CD4-positive, alpha-beta memory T cell (primary cell): ENCODE measurements at places on chromosomes 6 and 20.

DNA sequence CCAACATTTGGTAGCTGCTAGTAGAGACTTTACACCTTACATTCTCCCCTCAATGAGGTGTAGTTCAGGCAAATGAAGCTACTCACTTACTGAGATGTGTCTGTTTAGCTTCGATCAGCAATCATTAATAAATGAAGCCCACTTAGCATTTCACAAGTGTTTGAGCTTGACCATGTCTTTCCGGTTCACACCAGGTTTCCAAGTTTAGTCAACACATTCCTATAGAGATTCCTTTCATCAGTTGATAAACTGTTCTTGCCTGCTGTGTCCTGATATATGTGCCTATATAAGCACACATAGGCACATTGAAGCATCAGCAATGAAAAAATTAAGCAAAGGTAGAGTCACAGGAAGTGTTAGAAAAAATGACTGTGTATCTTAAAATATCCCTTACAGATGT is 150.0 kb downstream of the BTBD3 start:
- H3K27me3 ChIP-seq = no peaks in the 10 kb centered on the region
- H3K4me1 ChIP-seq = no peaks in the 10 kb centered on the region
- no peak for DNase-seq
- no peaks in the 10 kb centered on the region for H3K36me3 ChIP-seq
- H3K27ac ChIP-seq = no peak overlapping the region
- H3K4me3 ChIP-seq = no peak overlapping the region

DNA sequence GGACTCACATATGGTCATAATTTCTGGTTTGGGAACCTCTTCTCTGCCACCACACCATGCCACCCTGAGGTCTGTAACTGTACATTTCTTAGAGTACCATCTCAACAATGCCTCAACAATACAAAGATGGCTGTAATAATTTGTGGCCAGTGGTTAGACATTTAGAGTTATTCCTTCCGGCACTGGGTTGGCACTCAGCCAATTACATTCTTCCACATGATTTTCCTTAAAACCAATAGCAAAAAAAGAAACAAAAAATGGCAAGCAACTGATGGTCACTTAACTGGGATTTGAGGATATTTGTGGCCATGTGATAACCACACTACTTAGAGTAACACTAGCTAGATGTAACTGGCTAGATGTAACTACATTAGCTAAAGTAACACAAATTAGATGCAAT is 79.9 kb downstream of the SEL1L2 start:
- no peaks in the 10 kb centered on the region for H3K4me1 ChIP-seq
- H3K36me3 ChIP-seq = no peaks in the 10 kb centered on the region
- DNase-seq = no peak
- H3K4me3 ChIP-seq = no peak overlapping the region
- H3K27ac ChIP-seq = no peak overlapping the region

GRCh38 chr6:101085327-101085726 is 204.2 kb upstream of the ASCC3 start:
- H3K4me1 ChIP-seq = no peaks in the 10 kb centered on the region
- H3K36me3 ChIP-seq = no peaks in the 10 kb centered on the region
- H3K27me3 ChIP-seq = no peaks in the 10 kb centered on the region
- no peak overlapping the region for H3K4me3 ChIP-seq
- DNase-seq = no peak
- no peak overlapping the region for H3K27ac ChIP-seq

DNA sequence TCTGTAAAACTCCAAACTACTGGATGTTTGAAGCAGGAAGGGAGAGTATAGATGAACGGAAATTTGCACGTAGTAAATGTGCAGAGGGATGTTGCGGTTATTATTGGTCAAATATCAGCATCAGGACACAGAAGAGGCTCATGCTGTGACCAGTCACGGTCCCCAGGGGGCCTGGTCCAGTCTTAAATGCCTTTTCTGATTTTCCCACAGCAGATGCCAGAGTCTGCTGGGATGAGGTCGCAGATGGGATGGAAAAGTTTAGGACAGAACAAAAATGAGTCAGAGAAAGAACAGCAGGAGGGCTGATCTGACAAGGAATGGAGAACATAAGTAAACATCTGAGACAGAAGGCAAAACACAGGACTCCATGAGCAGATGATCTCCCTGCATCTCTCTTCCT is 11.7 kb upstream of the SIRPG start:
- no peak overlapping the region for H3K27ac ChIP-seq
- H3K4me3 ChIP-seq = no peak overlapping the region
- H3K4me1 ChIP-seq = peaks cover 83% of the 10 kb centered on the region
- no peaks in the 10 kb centered on the region for H3K36me3 ChIP-seq
- no peaks in the 10 kb centered on the region for H3K27me3 ChIP-seq
- DNase-seq = no peak

DNA sequence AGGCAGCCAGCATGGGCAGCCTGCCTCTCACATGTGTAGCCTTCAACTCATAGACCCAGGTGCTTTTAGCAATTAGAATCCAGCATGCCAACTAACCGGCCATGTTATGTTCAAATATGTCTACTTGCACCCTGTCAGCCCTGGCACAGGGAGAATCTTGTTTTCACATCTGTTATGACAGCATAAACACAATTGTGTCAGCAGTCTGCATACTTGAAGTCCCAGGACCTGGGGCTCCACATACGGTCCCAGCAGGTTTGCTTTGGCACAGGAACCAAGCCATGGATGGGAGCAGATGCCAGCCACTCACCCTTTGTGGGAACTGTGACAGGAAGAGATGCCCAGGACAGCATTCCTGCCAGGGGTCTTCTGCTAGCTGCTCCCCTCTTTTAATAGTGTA is 67.2 kb upstream of the SYNDIG1 start:
- no peak overlapping the region for H3K27ac ChIP-seq
- H3K36me3 ChIP-seq = no peaks in the 10 kb centered on the region

DNA sequence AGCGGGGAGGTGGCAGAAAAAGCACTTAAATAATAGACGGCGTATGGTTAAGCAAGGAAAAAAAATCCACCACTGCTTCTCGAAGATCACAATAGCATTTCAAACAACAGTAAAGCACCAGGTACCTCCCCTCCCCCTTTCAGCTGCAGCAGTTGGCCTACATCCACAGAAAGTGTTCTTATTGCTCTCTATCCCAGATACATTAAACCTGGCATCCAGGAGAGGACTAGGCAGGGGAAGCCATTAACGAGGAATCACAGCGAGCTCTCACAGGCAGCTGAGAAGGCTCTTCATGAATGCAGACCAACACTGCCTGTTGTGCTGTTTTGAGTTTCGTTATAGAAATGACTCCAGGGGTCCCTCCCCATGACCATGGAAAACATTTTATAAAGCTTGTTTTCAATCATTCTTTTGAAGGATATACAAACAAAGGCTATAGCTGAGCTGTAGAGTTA is 11.8 kb downstream of the FYN start:
- DNase-seq = no peak
- H3K4me3 ChIP-seq = no peak overlapping the region
- H3K36me3 ChIP-seq = no peaks in the 10 kb centered on the region
- no peak overlapping the region for H3K27ac ChIP-seq
- no peaks in the 10 kb centered on the region for H3K27me3 ChIP-seq

GRCh38 chr6:41976794-41977484 is 35.3 kb upstream of the CCND3 start:
- H3K27me3 ChIP-seq = no peaks in the 10 kb centered on the region

DNA sequence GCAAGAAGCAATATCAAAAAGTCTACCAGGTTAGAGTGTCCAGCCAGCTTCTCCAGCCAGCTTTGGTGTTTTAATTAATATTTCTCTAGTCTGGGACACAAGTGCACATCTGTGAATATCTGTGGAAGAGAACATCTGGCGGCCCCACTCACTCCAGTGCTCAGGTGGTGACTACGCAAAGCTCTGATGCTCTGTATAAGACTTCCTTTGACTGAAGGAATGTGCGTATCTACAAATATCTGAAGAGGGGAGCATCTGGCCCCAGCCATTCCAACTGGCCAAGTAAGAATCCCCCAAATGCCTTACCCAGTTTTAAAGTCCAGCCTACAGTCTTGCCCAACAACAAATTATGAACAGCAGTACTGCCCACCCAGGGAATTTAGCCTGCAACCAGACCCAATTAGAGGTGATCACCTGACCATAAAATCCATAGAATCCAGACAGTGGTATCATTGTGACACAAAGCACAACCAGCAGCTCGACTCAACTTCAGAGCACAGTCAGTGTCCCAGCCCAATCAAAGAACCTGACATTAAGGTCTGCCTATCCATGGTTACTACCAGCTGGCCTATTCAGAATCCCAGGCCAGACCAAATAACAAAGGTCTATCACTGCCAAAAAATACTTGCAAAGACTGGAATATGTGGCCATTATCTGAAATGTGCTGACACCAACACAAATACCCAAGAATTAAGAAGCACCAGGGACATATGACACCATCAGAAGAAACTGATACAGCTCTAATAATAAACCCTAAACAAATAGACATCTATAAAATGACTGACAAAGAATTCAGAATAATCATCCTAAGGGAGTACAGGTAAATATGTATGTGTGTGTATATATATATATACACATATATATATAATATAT is 76.1 kb upstream of the MANEA start:
- H3K4me3 ChIP-seq = no peak overlapping the region
- no peaks in the 10 kb centered on the region for H3K4me1 ChIP-seq
- H3K27me3 ChIP-seq = no peaks in the 10 kb centered on the region

DNA sequence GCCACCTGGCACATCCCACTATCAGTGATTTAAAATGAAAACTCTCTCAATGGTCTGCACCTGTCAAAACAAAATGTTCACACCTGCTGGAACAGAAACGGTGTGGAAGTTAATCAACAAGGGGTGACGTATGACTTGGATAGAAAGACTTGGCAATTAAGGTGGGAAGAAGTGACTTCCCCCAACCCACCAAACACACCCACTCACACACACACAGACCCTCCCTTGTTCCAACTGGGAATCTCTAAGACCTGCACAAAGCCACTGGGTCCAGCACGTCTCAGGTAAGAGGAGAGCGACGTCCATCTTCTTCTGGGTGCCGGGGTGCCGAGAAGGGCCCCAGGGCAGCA is 25.1 kb upstream of the TCFL5 start:
- H3K36me3 ChIP-seq = peaks cover 51% of the 10 kb centered on the region
- DNase-seq = no peak
- no peaks in the 10 kb centered on the region for H3K27me3 ChIP-seq
- no peak overlapping the region for H3K4me3 ChIP-seq

DNA sequence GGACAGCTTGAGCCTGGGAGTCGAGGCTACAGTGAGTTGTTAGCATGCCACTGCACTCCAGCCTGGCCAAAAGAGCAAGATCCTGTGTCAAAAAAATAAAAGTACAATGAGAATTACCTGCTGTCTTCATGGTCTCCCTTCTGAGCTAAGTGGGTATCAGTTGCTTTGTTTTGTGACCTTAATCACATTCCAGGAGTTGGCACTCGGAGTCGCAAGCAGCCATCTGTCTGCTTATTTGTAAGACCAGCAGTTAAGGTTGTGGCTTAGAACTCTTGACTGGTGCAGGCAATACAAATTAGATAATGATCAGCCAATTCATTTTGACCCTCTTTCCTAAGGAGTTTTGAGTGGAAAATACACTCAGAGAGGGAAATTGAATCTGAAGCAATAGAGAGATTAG is 114.0 kb downstream of the MYO6 start:
- no peak overlapping the region for H3K27ac ChIP-seq
- H3K36me3 ChIP-seq = no peaks in the 10 kb centered on the region
- no peaks in the 10 kb centered on the region for H3K4me1 ChIP-seq
- no peak for DNase-seq

DNA sequence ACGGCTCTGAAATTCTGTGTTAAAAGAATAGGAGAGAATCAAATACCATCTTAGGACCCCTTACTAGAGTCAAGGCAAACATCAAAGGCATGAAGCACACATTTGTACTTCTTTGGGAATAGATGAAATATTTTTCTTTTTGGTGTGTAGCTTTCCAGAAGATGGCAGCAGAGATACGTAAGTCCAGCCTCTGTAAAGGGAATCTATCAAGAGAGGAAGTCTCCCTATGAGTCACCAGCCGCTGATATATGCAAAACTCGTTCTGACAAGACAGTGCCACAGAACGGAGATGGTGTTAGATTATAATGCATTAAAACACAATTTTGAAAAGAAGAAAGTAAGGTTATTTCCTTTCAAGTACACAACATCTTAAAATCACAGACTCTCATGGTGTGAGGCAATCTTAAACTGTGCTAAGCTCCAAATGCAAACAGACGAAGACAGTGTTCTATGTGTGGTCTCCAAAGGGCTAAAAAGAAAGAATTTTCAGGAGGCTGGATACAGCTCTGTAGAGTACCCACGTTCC is 120.0 kb upstream of the AGPAT4 start:
- no peaks in the 10 kb centered on the region for H3K36me3 ChIP-seq
- H3K27me3 ChIP-seq = no peaks in the 10 kb centered on the region
- no peak overlapping the region for H3K27ac ChIP-seq
- DNase-seq = peak; percentile 64

- H3K27me3 ChIP-seq = no peaks in the 10 kb centered on the region
- no peak overlapping the region for H3K27ac ChIP-seq
- no peak for DNase-seq
Observed at GRCh38 chr6:105803442-105803841, 282.7 kb upstream of the PRDM1 start.

DNA sequence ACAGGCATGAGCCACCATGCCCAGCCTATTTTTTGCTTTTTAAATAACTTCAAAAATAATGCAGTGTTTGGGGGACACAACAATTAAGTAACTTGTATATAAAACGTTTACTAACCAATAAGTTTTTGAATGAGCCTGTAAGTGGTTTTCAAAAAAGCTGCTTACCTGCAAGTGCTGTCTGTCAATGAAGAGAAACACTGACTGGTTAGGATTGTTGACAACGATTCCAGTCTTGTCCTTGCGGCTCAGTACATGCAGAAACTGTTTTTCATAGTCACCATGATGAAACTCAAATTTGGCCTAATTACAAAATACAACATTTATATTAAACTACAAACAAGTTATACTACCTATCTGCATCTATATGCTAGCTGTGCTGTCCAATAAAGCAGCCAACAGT is 10.3 kb downstream of the C6orf62 start:
- H3K4me3 ChIP-seq = no peak overlapping the region
- no peak overlapping the region for H3K27ac ChIP-seq
- peaks cover 88% of the 10 kb centered on the region for H3K36me3 ChIP-seq
- no peak for DNase-seq
- H3K4me1 ChIP-seq = peaks cover 27% of the 10 kb centered on the region
- H3K27me3 ChIP-seq = no peaks in the 10 kb centered on the region

DNA sequence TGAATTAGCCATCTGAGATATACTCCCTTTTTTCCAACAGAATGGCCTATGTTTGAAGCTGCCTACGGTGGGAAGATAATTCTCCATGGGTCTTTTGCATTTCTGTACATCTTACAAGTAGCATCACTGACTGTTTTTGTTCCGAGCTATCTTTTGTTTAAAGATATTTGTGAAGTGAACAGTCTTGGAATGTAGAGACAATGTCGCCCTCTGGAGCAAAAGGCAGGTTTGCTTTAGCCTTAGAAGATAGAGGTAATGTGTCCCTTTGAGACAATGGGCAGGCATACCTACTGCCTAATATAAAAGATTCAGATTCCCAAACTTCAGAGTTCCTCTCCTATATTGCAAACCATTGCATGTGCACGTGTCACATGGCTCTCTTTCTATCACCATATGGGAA is 347.8 kb upstream of the CNR1 start:
- no peaks in the 10 kb centered on the region for H3K4me1 ChIP-seq
- H3K27me3 ChIP-seq = no peaks in the 10 kb centered on the region
- H3K4me3 ChIP-seq = no peak overlapping the region
- no peaks in the 10 kb centered on the region for H3K36me3 ChIP-seq
- DNase-seq = no peak
